NCI-H1436 (cell line): ENCODE measurements at places on chromosomes 16 and 17.

- no peak for DNase-seq
Measured at GRCh38 chr17:56914581-56915273, 878 bp upstream of the TRIM25 start.

DNA sequence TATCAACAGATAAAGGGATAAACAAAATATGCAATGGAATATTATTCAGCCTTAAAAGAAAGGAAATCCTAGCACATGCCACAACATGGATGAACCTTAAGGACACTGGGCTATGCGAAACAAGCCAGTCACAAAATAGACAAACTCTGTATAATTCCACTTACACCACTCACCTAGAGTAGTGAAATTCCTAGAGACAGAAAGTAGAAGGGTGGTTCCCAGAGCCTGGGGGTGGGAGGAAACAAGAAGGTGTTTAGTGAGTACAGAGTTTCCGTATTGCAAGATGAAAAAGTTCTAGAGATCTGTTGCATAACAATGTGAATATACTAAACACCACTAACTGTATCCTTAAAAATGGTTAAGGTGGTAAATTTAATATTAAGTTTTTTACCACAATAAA lies 10.0 kb downstream of the SPOP start:
- DNase-seq = no peak

GRCh38 chr16:81586417-81586816 lies 141.8 kb downstream of the CMIP start:
- no peak for DNase-seq

GRCh38 chr17:10729334-10730193 lies at the start of gene TMEM220:
TSS of gene TMEM220 (minus strand) at chr17:10730023. CDS start at chr17:10729851, 172 bp downstream.
- peak; percentile 32 for DNase-seq

GRCh38 chr16:65042438-65043365 lies 79.2 kb downstream of the CDH11 start:
- no peak for DNase-seq

DNA sequence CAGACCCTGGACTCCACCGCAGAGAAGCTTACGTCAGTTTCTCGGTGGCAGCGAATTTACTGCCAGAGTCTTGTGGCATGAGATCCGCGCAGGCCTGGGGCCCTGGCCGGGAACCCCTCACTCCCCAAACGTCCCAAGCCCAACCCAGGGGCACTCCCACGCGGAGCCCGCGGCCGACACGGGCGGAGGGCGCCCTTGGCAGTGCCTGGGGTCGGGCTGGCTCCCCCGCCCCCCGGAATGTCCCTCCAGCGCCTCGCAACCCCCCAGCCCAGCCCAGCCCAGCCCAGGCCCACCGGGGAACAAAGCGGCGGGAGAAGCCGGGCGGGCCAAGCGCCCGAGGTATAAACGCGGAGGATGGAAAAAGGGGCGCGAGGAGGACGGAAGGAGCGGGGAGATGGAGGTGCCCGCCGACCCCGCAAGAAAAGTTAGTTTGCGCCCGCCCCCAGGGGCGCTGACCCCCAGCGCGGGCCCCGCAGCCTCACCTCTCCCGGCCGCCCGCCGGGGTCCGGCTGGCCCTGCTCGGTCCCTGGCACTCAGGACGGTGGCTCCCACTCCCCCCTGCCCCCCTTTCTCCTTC lies 330 bp downstream of the CASKIN2 start:
- DNase-seq = no peak

DNA sequence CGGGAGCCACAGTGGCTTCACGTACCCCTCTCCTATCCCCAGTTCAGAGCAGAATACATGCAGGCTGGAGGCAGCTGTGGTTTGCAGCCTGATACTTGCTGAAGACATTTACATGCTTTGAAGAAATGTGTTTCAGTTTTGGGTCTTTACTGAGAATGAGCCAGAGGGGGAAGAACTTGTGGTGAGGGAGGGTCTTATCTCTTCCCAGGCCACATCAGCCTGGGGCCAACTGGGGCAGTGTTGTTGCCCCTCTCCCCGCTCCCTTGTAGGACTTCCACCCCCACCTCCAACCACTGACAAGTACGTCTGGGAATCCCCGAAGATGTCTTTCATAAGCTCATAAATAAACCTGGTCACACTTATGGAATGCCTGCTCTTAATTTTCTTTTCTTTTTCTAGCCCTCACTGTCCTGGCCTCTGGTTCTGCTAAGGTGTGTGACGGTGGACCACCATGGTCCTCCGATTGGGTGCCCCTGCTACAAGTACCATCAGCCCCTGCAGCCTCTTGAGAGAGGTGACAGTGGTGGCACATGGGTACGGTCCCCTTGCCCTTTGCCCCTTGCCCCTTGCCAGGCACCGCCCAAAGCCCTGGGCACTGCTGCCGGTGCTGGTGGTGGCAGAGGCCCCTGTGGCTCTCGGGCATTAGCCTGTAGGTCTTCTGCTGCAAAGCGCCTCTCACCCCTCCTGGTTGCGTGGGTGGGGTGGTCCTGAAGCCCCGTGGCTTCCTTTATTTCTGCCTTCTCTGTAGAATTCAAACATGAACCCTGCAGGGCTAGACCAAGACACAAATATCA lies 144.8 kb upstream of the RPH3AL start:
- DNase-seq = no peak

GRCh38 chr17:72706396-72706981 lies 386.0 kb downstream of the SLC39A11 start:
- DNase-seq = no peak

DNA sequence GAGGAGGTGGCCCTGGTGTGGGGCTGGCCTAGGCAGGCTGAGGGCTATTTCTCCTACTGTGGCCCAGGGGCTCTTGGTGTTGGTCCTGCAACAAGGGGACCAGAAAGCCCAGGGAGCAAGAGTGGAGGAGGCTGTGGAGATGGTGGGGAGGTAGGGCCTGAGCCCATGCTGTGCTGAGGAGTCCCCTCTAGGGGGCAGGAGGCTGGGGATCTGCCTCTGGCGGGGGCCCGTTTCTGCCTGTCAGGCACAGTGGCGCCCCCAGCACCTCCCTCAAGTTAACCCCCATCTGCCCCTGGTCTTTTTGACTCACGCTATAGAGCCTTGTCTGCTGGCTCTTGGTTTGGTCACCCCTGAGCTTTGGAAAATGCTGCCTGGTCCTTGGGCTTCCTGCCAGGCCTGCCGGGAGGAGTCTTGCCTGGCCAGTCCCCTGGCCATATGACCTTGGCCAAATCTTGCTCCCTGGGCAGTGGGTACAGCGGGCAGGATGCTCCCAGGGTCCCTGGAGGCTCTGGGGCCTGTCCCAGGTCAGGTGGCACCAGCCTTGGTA lies 5.9 kb downstream of the BAIAP2 start:
- DNase-seq = no peak

DNA sequence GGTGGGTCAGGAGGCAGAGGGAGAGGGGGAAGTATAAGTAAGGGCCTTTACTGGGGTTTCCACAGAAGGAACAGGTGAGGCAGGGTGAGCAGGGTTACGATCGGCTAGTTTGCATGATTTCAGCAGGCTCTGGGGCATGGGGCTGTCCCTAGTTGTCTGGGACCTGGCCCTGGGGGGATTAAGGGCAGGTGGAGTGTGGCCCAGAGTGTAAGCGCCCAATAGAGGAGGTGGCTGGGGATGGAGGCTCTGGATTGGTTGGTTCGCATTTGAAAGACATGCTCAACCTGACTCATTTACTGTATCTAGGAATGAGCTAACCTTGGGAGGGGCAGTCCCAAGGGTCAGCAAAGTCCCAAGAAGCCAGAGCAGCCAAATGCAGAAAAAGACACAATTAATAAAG lies 230.3 kb downstream of the MAP2K4 start:
- no peak for DNase-seq

GRCh38 chr17:77140166-77140877 lies 447 bp upstream of the SEC14L1 start:
- peak; percentile 100 for DNase-seq

DNA sequence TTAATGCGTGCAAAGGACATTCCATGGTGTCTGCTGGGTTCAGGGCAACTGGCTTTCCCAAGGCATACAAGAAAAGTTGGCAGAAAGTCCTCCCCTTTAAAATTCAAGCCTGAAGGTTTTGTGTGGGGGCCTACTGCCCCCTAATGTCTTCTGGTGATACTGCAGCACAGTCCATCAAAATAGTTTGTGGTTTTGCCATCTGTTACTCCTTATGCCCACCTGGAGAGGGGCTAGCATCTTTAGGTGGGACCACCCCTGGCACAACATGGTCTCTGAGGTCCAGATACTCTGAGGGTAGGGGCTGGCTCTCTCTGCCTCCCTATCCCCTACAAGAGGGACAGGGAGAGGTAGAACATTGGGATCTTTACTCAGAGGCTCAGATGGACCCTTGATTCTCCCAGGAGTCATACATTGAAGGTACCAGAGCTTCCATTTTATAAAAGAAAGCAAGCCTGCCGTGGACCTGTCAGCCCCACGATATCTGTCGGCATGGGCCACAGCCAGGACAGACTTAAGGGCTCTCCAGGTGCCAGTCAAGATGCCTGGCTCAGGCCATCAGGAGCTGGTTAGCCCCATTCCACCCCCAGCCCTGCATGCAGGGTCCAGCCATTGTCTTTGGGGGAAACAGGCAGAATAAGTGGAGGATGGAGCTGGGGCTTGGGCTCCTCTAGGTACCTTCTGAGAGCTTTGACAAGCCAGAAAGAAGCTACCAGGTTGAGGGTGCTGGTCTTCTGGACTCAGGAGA lies 6.3 kb downstream of the ESRP2 start:
- DNase-seq = peak; percentile 32

DNA sequence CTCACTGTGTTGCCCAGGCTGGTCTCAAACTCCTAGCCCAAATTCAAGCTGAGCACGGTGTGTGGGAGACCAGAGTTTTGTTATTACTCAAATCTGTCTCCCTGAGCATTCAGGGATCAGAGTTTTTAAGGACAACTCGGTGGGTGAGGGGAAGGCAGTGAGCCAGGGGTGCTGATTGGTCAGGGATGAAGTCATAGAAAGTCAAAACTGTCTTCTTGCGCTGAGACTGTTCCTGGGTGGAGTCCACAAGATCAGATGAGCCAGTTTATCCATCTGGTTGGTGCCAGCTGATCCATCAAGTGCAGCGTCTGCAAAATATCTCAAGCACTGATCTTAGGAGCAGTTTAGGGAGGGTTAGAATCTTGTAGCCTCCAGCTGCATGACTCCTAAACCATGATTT lies 346.3 kb downstream of the TMEM114 start:
- DNase-seq = no peak

DNA sequence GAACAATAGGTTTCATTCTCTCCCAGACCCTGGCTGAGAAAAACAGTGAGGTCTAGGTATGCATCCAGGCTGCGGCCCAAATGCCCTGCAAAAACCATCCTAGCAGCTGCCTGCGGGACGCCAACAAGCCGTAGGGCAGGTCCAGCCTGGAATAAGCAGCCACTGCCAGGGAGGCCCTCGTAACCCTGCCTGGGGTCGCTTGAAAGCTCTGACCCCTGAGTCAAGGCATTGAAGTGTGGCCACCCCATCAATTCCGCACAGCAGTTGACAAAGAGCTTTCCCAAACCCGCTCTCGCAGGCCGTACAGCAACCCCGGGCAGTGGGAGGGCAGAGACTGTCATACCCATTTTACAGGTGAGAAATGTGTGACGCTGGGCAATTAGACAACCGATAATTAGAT lies 11.1 kb downstream of the TRPV1 start:
- no peak for DNase-seq

DNA sequence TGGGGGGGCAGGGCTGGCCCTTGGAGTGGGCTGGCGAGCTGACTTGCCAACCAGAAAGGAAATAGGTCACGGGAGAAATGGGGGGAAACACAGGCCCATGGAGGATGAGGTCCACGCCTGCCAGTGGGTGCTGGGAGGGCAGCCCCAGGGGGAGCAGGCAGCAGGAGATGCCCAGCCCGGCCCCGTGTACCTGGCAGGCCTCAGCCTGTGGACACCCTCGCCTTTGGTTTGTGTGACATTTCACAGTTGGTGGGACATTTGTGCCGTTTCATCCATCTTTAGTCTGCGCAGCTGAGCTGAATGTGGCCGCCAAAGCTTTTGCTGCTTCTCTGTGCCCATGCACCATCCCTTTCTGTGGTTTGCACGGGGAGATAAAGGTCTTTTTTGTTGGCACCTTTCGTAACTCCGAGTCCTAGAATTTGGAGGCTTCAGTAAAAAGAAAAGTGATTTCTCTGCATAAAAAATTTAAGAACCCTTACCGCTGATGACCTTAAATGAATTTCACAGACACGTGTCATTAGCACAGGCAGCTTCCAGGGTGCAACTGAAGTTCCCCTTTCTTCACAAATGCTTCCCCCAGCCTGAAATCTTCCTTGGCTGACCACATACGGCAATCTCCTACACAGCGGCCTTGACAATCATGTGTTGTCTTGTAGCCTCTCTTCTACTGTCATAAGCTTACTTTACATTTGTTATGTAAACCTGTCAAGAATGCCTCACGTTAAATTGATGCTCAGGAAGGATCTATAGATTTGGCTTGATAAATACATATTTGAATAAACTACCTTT lies 193.6 kb downstream of the RPTOR start:
- no peak for DNase-seq

- DNase-seq = no peak
Measured at GRCh38 chr17:82517230-82517865, 2.2 kb upstream of the FOXK2 start.

- DNase-seq = no peak
Measured at GRCh38 chr17:16123531-16123930, 91.8 kb downstream of the NCOR1 start.

GRCh38 chr17:17590883-17591354 lies 589 bp downstream of the PEMT start:
- no peak for DNase-seq

GRCh38 chr17:61314368-61315078 lies 85.1 kb upstream of the TBX2 start:
- DNase-seq = no peak

DNA sequence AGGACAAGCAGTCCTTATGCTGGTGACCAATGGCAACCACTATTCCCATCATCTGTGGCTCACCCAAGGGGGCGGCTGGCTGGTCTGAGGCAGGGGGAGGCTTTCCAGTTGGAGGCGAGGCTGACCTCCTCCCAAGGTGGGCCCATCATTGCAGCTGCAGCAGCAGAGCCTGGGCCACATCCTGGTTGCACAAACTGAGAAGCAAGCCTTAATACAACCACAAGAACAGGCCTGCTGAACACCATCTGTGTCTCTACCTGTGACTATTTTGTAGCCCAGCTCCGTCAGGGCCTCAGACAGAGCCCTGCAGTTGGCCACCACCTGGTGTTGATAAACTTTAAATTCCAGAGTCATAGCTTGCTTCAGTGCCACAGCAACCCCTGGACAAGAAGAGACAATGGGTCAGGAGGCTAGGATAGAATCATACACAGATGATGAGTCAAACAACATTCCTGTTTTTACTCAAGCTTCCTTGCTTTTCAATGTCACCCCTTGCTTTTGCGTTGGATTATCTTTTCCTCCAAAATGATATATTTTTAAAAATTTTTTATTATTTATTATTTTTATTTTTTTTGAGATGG lies 17.9 kb downstream of the SMCR8 start:
- no peak for DNase-seq

- DNase-seq = no peak
Measured at GRCh38 chr16:55849536-55849935, 16.6 kb upstream of the CES1 start.

GRCh38 chr17:68706356-68706920 lies 105.3 kb upstream of the FAM20A start:
- DNase-seq = no peak

GRCh38 chr16:77430360-77430759 lies 4.5 kb downstream of the ADAMTS18 start:
- no peak for DNase-seq

GRCh38 chr17:5943982-5944381 lies 126.2 kb upstream of the WSCD1 start:
- DNase-seq = peak; percentile 37

- peak; percentile 59 for DNase-seq
Measured at GRCh38 chr16:10971560-10971961, 27.2 kb downstream of the CLEC16A start.
